Stimulated activated CD4-positive, alpha-beta T cell treated with anti-CD3 and anti-CD28 coated beads, TNF-alpha, amount 100 ng/mL, for 48 hours (primary cell): ENCODE measurements at places on chromosomes 12 and 14.
A peak's percentile ranks its signal among the peaks of the same experiment; 100 is the strongest.

GRCh38 chr14:53606203-53606602, 350.4 kb downstream of the BMP4 start:
- DNase-seq = no peak

- DNase-seq = no peak
Measured at GRCh38 chr12:91055976-91056375, 1.8 kb downstream of the KERA start.

GRCh38 chr12:31485571-31485970, 105.4 kb downstream of the DENND5B start:
- DNase-seq = no peak

- no peak for DNase-seq
Measured at GRCh38 chr14:73457041-73457923, 1.1 kb downstream of the NUMB start.

- DNase-seq = no peak
Measured at GRCh38 chr12:112798048-112798760, 6.7 kb downstream of the RPH3A start.

DNA sequence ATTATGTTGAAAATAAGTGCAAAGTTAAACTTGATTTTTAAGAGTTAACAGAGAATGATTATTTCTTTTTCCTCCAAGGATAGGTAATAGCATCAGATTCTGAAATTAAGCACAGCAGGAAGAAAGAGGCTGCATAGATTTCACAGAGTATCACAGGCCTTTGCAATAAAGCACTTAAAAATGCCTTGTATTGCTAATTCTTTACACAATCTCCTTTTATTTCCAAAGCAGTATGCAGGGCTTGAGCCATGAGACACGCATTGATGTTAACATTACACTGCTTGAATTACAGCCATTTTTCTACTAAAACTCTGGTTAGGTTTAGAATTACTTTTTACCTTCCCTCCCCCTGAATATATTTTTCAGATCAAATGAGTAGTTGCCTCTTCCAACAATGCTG, 398.3 kb downstream of the BCAT1 start:
- DNase-seq = no peak

GRCh38 chr14:21118933-21119332, 18.1 kb downstream of the TMEM253 start:
- no peak for DNase-seq

GRCh38 chr12:62128175-62128975, 131.8 kb upstream of the USP15 start:
- DNase-seq = no peak

- no peak for DNase-seq
Measured at GRCh38 chr14:60654334-60654821, 5.1 kb upstream of the SIX1 start.

DNA sequence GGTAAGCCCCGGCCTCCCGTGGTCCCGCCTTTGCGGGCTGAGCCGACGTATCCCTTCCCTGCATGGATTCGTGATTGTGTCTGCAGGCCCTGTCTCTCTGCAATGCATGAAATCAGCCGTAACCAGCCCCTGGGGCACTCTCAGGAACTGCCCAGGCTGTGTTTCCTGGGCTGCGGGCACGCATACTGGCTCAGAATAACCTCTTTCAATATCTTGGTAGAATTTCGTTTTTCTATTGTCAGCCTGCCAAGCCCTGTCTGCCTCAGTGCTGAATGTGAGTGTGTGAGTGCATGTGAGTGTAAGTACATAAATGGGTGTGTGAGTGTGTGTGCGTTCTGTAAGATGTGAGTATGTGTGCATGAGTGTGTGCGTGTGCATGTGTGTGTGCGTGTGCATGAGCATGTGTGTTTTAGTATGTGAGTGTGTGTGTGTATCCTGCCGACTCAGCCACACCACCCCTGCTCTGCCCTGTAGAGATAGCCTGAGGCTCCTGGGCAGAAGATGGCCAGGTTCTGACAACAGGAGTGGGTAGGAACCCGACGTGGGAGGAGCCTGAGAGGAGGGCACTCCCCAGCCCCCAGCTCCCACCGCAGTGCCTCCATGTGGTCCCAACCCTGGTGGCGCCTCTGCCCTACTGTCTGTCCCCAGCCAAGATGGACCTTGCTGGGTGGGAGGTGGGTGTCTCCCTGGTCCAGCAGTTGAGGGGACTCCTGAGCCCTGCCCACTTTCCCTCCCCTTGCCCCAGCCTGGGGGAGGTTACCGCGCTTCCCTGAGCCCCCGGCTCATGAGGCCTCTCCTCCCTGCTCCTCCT, 268.8 kb downstream of the ADGRD1 start:
- no peak for DNase-seq

DNA sequence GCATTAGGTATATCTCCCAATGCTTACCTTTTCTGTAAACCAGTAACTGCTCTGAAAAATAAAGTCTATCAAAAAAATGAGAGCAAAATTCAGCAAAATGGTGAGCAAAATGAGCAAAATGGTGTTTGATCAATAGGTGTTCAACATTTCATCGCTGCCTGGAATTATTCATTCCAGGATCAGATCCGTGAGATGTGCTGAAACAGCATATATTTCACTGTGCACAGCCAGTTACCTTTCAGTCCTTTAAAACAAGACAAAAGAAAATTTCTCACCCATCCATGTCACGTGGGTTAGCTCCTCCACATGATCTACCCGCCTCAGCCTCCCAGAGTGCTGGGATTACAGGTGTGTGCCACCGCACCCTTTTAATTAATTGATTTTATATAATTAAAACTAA, 8.1 kb upstream of the FGF23 start:
- DNase-seq = no peak

DNA sequence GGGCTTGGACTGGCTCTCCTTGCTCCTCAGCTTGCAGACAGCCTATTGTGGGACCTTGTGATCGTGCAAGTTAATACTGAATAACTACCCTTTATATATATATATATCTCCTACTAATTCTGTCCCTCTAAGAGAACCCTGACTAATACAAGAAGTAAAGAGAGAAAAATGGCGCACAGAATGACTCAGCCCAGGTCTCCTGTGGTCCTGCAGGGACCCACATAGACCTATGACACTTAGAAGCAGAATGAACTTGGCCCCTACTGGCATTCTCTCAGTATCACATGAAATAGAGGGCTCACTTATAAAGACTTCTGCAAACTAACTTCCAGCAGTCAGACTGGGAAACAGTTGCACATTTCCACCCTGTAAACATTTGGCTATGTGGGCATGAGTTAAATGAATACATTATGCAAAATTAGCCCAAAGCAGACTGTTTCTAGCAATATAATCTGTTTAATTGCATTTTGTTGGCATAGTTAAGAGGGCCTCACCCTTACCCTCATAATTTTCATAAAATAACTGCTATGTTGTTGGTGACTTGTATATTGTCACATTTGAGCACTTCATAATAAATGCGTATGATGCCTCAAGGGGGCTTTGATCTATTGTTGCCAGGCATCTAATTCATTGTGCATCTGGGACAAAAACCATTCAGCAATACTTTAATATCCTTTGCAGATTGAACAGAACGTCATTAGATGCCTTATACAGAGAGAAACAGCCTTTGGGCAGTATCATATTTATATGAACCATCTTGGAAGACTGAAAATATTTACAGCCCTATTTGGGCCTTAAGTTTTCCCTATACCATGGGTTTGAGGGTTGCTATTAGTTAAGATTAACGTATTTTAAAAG, 349.7 kb upstream of the DIO2 start:
- DNase-seq = no peak

DNA sequence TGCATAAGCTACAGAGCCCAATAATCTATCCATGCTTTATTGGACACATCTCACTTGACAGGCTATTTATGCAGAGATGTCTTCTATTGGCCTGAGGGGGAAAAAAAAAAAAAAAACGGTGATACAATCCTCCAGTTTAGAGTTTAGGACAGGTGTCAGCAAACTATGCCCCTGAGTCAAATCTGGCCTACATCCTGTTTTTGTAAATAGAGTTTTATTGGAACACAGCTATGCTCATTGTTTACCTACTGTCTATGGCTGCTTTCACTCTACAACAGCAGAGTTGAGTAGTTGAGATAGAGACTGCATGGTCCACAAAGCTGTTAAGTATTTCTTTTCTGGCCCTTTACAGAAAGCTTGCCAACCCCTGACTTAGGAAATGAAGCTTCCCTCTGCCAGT, 403.1 kb downstream of the C12orf75 start:
- no peak for DNase-seq

DNA sequence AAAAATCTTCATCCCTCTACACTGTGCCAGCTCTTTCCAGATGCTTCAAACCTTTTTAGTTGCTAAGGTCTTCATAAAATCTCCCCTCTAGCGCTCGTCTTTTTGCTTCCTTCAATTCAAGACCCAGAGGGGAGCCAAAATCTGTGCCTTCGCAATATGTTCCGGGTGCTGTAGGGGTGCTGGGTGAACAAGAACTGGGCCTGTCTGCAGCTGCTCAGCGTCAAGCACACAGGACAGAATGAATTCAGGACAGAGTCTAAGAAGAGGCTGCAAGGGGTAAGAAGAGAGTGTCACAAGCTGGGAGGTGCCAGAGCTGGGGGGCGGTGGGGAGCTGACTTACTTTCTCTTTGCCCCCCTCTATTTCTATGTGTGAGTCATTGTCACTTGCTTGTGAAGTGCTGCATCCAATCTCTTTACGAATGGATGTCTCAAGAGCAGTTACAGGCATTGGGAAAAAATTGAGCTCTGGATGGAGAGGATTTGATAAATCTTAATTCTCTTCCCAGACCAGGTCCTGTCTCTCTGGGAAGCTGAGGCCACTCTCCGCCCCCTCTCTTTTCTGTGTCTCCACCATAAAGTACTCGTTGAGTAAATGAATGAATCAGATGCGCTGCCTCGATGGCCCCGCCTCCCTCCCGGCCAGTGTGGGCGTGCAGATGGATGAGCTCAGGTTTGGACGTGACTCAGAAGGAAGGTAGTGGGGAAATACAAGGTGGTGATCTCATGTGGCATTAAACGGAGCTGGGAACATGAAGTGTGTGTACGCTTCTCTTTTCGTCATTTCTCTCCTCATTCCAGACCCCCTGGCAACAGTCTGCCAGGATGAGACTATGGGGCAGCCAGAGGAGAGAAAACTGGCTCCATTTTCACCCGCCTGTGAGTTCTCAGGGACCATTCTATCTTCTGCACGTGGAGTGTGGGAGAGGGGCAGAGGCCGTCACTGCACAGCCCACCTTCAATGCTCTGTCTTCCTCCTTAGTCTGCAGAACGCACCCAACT, 91.3 kb downstream of the TSPAN9 start:
- DNase-seq = peak; percentile 27

DNA sequence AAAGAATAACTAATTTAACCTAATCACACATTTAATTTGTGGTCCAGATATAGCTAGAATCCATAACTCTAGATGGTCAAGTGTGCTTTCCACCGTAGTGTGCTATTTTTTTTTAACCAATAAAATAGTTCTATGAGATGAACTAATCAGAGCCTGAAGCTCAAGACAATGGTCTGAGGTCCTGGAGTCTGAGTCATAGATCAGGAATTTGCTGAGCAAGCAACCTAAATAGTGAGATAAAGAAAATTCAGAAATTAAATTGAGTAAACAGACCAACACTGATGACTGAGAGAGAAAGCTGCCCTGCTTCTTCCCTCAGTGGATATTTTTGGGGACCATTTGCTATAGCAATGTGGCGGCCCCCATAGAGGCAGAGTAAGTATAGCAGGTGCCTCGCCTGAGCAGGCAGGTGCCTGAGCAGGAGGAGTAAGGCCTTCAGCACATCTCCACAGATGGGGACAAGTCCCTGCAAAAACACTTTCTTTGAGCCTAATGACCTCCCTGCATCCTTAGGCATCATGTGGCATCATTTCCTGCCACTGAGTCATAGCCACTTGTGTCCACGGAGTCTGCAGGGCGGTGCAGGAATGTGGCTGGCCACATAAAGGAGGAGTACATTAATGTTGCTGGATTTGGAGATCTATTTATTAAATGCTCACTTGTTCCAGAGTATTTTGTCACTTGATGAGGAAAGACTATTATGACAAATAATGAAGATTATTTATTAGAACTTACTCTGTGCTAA, 13.9 kb upstream of the CLEC4E start:
- no peak for DNase-seq

DNA sequence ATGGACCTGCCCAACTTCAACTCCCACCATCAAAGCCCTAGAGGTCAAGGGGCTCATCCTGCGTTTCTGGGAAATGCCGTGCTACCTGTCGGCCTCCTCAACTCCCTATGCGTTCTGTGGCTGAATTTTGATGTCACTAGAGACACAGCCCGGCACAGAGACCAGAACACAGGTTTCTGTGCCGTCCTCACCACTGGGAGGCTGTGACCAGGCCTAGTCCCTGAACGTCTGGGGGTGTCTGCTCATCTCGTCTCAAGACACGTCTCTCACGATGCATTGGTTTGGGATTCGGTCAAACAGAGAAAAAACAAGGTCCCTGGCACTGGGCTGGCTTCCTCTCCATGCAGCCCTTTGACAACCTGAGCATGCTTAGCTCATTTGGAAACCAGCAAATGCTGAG, 33.5 kb downstream of the SLC15A4 start:
- DNase-seq = no peak

GRCh38 chr14:34538871-34539406, 562 bp downstream of the EAPP start:
- DNase-seq = no peak

- no peak for DNase-seq
Measured at GRCh38 chr14:76098916-76099675, 52.6 kb upstream of the GPATCH2L start.

DNA sequence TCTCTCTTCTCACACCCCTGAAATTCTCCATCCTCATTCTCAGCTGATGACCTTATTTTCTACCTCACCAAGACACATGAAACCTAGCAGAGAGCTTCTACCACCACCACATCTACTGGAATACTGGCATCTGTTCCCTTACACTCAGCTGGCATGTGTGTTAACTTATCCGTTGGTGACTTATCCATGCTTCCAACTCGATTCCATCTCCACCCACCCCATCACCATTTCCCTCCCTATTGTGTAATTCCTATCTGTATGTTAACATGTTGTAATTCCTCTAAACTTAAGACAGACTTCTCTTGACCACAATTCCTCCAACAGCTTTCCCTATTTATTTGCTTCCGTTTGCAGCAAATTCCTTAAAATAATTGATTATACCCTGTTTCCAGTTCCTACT, 15.4 kb downstream of the C1S start:
- no peak for DNase-seq

GRCh38 chr14:55819610-55820304, 239.8 kb downstream of the KTN1 start:
- DNase-seq = no peak

DNA sequence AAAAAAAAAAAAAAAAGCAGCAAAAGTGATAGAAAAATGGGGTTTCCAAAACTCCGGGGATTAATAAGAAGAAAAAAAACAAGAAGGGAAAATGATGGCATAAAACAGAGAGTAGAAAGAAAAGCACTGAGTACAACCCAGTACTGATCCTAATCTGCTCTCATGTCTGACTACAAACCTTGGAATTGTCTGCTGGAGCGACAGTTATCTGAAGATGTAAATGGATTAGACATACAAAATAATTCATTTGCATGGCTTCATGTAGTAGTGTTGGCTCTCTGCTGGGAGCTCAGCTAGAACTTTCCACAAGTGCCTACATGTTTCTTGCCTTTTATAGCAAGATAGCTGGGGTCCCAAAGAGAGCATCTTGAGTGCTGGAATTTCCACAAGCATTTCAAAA, 34.2 kb downstream of the ZCRB1 start:
- DNase-seq = no peak

GRCh38 chr14:23071921-23072539, 14.7 kb upstream of the CDH24 start:
- DNase-seq = no peak
